ENCODE measurements at places on chromosomes 1 and 21.
A peak's percentile ranks its signal among the peaks of the same experiment; 100 is the strongest.

DNA sequence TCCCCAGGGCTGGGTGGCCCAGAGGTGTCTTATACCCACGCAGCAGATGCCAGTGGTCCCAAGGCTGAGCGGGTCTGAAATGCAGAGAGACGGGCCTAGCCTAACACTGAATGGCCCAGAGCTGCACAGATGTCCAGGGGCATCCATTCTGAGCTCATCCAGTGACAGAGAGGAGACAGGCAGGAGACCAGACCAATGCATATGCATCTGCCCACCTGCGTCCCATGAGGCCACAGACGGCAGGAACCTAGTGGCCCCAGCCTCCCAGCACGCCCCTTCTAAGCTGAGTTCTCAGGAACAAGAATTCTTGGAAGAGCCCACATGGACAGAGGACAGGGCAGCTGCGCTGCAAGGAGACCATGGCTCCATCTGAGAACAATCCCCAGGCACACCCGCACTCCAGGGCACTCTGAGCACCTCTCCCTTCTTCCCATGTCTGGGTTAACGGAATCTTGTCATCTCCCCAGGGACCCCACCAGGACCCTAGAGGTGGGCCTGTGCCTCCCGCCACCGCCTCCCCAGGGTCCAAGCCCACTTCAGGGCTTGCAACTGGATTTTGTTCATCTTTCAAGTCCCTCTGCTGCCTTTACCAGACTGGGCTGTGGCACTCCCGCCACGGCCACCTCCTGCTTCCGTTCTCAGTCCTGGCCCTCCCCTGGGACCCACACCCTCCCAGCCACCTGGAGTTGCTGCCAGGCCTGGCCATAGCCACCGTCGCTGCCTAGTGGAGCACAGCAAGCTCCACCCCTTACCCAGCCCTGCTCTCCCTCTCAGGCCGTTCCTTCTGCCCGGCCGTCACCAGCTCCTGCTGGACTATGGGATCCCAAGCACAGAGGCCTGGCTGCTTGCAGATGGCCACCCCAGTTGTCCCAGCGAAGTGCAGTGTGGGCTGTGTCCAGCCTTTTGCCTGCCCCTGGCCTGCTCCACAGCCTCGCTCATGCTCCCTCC, 3.3 kb downstream of the WNT3A start:
- DNase-seq, result no peak

DNA sequence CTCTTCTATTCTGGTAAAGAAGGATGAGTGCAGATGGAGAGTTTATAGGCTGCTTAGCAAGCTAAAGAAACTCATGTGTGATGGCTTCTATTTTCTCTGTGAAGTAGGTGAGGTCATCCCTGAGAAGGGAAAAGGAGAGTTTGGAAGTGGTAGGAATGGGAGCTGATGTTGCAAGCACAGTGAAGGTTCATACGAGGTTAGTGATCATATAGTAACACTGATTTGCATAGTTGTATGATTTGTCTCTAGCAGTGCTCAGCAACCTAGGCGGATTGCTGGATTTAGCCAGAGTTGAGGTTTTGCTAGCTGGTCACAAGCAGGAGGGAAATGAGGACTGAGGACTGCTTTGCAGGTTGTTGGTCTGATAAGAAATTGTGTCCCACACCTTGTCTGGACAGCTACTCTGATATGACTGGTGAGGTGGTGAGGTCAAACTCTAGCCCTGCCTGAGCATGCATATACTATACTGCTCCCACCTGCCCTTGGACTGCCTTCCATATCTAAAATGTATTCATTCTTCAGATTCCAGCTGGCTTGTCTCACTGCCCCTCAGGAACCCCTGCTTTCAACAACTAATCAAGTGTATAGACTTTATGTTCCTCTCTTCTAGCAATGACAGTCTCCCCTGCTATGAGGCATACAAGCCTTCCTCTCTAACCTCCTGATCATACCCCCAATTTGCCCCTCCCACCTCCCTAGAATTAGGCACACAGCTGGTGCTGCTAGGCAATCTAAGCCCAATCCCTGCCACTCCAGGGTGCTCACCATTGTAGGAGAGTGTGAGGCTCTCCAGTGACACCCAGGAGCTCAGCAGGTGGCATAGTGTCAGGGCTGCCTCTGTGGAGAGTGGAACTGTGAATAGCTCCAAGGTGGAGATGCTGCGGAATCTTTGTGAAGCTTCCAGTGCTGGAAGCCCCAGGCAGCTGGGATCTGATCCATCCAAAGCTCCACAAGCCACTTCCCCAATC, 18.5 kb downstream of the LRRC41 start:
- DNase-seq, result no peak

DNA sequence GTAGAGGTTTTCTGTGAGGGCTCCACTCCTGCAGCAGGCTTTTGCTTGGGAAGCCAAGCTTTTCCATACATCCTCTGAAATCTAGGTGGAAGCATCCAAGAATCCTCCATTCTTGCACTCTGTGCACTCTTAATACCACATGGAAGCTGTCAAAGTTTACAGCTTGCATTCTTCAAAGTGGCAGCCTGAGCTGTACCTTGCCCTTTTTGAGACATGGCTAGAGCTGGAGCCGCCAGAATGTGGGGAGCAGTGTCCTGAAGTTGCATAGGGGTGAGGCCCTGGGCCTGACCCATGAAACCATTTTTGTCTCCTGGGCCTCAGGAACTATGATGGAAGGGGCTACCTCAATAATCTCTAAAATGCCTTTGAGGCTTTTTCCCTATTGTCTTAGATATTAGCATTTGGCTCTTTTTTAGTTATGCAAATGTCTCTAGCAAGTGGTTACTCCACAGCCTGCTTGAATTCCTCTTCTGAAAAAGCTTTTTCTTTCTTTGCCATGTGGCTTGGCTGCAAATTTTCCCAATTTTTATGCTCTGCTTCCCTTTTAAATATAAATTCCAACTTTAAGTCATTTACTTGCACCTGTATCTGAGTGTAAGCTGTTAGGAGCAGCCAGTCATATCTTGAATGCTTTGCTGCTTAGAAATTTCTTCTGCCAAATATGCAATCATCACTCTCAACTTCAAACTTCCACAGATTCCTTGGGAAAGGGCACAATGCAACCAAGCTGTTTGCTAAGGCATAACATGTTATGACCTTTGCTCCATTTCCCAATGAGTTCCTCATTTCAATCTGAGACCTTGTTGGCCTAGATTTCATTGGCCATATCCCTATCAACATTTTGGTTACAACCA, 92.1 kb upstream of the ARTN start:
- no peak for DNase-seq

GRCh38 chr1:109765896-109766615, 2.3 kb upstream of the EPS8L3 start:
- DNase-seq, result no peak

DNA sequence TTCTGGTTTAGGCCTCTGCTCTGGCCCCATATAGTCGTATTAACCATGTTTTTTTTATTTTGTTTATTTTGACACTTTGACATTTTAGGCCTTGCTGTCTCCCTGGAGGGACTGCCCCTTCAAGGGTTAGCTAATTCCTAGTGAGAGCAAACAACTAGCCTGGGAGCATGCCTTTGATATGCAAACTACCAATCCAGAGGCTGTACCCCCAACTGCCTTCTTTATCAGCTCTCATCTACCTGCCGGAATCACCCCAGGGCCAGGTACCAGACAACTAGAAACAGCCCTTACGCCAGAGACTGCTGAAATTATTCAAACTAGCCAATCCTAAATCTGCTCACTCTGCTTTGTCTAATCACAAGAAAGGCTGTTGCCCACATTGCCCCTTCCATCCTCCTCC, 13.0 kb upstream of the ST6GALNAC5 start:
- DNase-seq, result no peak

- DNase-seq, result peak; percentile 70
These were observed 96.8 kb upstream of the C1orf105 start for GRCh38 chr1:172323686-172324085.

GRCh38 chr1:245990315-245991022, 516.6 kb downstream of the SMYD3 start:
- DNase-seq, result no peak

GRCh38 chr21:15065392-15066122, 757 bp upstream of the NRIP1 start:
- DNase-seq, result no peak

DNA sequence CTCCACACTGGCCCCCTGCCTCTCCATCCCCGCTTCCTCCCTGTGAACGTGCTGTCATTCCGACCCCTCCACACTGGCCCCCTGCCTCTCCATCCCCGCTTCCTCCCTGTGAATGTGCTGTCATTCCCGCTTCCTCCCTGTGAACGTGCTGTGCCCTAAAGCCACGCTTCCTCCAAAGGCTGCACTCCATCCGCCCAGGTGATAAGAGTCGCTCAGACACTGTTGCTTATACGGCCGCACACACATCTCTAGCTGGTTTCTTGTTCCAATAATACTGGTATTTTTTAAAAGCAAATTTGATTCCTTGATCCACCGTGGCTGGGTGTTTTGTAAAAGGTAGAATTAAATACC, 39.3 kb upstream of the TSPEAR start:
- no peak for DNase-seq

GRCh38 chr21:44846485-44847260, 26.8 kb downstream of the PTTG1IP start:
- no peak for DNase-seq

- DNase-seq, result no peak
These were observed at the start of gene ADSS2 for GRCh38 chr1:244451539-244451950. Gene ADSS2, minus strand, starts transcription at chr1:244451909. Its CDS starts 92 bp downstream, at chr1:244451817.

DNA sequence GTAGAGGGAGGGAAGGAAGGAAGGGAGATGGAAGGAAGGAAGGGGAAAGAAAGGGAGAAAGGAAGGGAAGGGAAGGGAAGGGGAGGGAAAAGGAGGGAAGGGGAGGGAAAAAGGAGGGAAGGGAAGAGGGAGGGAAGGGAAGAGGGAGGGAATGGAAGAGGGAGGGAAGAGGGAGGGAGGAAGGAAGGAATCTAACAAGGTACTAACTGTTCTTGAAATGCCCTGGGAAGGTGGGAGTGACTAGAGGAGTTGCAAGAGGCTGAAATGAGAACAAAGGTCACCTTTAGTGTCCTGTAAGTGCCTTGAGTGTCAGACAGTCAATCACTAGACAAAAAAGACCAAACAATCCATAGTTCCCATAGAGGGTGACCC, 2.3 kb upstream of the ATP2B4 start:
- no peak for DNase-seq

- DNase-seq, result no peak
These were observed 11.0 kb downstream of the LDLRAP1 start for GRCh38 chr1:25554430-25554780.

- no peak for DNase-seq
These were observed 42.6 kb upstream of the KLF17 start for GRCh38 chr1:44076066-44076465.

GRCh38 chr1:76209238-76209637, 134.7 kb downstream of the ST6GALNAC3 start:
- DNase-seq, result no peak

Data from NCI-H446 treated with DMSO at 0.1 percent for 48 hours (cell line).